RPMI8226 (cell line): ENCODE measurements at places on chromosomes 1 and 21.

DNA sequence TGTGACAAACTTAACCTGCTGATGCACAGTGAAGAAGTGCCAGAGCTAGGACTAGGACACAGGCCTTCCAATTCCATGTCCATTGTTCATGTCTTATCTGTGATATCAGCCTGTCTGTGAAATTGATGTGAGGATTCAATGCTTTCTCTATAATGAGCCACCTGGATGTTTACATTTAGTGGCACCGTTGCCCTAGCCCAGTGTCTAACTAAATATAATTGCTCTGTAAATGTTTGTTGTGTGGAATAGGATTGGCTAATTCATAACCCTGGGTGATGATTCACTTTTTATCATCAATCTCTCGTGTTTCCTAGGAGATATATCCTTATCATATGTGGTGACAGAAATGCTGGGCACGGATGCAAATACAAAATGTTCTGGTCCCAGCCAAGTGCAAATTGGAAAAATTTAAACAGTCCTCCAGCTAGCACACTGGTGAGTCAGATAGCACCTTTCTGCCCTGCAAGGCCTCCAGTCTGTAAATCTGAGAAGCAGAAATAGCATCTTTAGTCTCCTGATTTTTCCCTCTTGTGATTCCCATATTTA is 46.9 kb upstream of the GNG12 start:
- DNase-seq = no peak

- no peak for DNase-seq
Observed at GRCh38 chr1:50995651-50996050, 25.6 kb downstream of the CDKN2C start.

GRCh38 chr1:150876119-150876454 is 312 bp downstream of the ARNT start:
- no peak for DNase-seq

GRCh38 chr1:11384170-11384554 is 94.8 kb upstream of the DISP3 start:
- DNase-seq = peak; percentile 31

- no peak for DNase-seq
Observed at GRCh38 chr1:20578721-20579395, 10.0 kb upstream of the CDA start.

DNA sequence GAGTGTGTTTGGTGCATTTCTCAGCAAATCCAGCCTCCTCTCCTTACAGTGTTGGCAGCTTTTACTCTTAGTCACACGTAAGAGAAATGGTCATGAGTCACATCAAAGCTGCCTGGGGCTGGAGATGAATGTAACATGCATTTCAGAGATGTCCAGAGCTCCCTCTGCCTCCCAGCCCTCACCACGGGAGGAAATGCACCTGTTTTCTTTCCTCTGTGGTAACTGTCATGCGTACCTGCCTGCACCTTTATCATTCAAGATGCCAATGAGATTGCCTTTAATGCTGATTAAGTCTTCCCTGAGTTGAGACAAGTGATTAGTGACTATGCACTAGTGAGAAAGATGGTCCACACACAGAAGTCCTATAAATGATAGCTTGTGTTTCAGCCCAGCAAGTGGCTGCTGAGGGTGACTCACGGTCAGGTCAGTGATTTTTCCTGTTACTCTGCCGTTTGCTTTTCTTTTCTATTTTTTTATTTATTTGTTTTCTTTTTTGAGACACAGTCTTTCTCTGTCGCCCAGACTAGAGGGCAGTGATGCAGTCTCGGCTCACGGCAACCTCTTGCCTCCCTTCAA is 277.3 kb upstream of the FMN2 start:
- DNase-seq = no peak

DNA sequence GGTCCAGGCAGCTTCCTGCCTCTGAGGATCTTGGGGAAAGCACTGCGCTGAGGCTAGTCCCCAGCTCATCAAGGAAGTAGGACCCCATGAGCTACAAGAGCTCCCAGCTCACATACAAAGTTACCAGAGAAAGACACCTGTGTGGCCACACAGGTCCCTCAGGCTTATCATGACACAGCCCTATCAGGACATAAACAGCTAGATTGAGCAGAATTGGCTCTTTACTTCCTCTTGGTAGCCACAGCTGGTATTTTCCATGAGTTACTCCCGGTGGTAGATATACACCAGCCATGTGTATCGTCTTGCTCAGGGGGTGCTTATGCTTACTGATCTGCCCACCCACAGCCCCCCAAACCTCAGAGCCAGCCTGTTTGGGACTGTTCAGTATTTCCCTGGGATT is 1.2 kb downstream of the LENEP start:
- DNase-seq = no peak

- DNase-seq = no peak
Observed at GRCh38 chr1:219075121-219075879, 98.4 kb upstream of the LYPLAL1 start.
